Activated CD8-positive, alpha-beta T cell treated with anti-CD3 and anti-CD28 coated beads, Interleukin-2, amount 10 ng/mL, durations not matched to agents 7 days and 5 days (primary cell): ENCODE measurements at places on chromosomes 1 and 21. TPM values are rescaled to one million over a fixed set of nuclear protein-coding genes. Genes with fewer than 3 reads are reported as not detected.

DNA sequence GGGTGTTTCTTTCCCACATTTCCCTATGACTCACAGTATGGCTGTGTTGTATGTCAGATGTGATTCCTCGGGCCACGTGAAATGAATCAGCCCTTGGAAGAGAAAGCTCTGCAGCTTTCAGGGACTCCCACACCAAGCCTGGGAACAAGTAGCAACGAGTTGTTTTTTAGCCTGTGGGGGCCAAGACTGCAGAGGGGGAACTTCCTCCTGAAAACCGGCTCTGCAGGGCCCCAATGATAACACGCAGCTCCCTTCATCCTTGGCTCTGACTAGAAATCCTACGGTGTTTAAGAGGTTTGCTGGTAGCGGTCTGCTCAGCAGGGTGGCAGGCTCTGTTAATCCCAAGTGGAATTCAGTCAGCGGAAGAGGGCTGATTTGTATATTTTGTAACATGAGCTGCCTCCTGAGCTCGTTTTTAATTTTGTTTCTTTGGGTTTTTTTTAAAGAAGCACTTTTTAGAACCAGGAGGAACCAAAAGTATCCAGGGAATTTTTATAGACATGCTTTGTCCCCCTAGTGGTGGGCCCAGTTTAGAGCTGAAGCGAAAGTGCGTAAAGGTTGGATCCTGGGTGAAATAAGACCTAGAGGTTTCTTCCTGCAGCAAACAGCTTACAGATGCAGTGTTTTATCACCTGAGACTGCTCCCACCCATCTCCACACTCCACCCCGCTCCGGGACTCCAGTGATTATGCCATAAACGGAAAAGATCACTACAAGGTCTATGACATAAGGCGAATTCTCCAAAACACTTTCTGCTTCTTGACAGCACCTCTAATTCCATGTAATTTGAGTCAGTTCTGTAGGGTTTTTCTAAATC, 48.8 kb downstream of the LAMC2 start:
- DNase-seq = no peak
- no peaks in the 10 kb centered on the region for H3K4me1 ChIP-seq
- no peak overlapping the region for H3K27ac ChIP-seq
- no peaks in the 10 kb centered on the region for H3K36me3 ChIP-seq
- no peaks in the 10 kb centered on the region for H3K27me3 ChIP-seq

- H3K27me3 ChIP-seq = no peaks in the 10 kb centered on the region
- no peak for DNase-seq
- H3K36me3 ChIP-seq = peaks cover 29% of the 10 kb centered on the region
- H3K4me3 ChIP-seq = no peak overlapping the region
- H3K27ac ChIP-seq = peak overlapping the region; percentile 5
- H3K4me1 ChIP-seq = peaks cover 77% of the 10 kb centered on the region
These were observed 3.4 kb downstream of the MEF2D start for GRCh38 chr1:156497078-156497742.

- no peaks in the 10 kb centered on the region for H3K4me1 ChIP-seq
- DNase-seq = no peak
- no peak overlapping the region for H3K27ac ChIP-seq
- H3K36me3 ChIP-seq = no peaks in the 10 kb centered on the region
- no peaks in the 10 kb centered on the region for H3K27me3 ChIP-seq
These were observed 129.3 kb downstream of the CACHD1 start for GRCh38 chr1:64599242-64599641.

The RGS1 gene
- 13.8 TPM for total RNA-seq

The KRTAP27-1 gene
- total RNA-seq = not detected

- H3K27me3 ChIP-seq = peaks cover under 1% of the 10 kb centered on the region
- peaks cover 24% of the 10 kb centered on the region for H3K36me3 ChIP-seq
- no peak overlapping the region for H3K27ac ChIP-seq
- H3K4me1 ChIP-seq = peaks cover 20% of the 10 kb centered on the region
- no peak for DNase-seq
These were observed 78.7 kb downstream of the DHRS3 start for GRCh38 chr1:12539320-12539704.

DNA sequence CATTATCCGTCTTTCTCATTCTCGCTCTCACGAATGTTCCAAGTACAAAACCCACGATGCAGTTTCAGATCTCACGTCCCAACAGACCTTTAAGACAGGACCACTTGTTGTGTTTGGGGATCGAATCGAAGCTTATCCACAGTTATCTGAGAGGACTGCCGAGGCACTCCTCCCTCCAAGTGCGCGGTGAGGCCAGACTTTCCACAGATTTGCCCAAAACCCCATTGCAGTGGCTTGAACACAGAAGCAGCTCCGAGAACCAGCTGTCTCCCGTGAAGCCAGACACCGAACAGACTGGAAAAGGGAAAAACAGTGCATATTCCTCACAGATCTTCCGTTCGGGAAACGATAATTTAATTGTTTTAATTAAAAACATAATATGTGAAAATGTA, 46.5 kb upstream of the COL6A2 start:
- peaks cover 2% of the 10 kb centered on the region for H3K4me1 ChIP-seq
- no peak for DNase-seq

DNA sequence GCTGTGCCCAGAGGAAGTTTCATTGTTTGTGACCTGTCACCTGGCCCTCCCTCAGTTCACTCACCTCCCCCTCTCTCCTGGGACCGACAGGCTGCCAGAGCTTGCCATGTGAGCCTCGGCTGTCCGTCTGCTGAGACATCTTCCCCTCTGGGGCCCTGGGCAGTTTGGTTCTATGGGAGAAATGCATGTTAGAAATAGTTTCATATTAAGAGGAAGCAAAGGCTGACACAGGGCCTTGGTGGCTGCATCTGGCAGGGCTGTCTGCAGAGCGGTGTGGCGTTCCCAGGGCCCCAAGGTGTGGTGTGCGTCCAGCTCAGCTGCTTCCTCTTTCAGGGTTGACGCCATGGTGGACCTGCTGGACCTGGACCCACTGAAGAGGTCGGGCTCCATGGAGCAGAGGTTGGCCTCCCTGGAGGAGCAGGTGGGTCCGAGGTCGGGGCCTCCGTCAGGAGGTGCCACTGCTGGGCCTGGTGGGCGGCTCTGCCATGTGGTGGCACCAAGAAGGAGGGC, 31.9 kb upstream of the LRRC3 start:
- peaks cover 30% of the 10 kb centered on the region for H3K36me3 ChIP-seq
- no peaks in the 10 kb centered on the region for H3K27me3 ChIP-seq
- H3K4me1 ChIP-seq = no peaks in the 10 kb centered on the region
- DNase-seq = no peak

DNA sequence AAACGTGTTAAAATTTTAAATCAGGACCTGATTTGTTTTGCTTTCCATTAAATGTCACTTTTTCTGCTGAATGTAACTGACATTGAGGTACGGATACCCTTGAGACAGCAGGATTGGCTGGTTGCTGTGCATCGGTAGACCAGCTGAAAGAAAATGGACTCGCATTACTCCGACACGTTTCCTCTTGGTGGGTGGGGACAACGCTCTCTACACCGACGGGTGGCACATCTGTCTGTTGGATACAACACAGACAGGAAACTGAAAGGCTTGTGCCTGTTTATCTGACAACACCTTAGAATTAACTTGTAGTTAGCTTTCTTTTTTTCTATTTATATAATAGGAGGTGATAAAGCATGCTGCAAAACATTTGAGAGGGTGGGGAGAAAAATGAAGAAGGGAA, 19.4 kb downstream of the PRPF38A start:
- peaks cover 50% of the 10 kb centered on the region for H3K36me3 ChIP-seq
- H3K27ac ChIP-seq = peak overlapping the region; percentile 94
- peak; percentile 87 for DNase-seq
- H3K27me3 ChIP-seq = no peaks in the 10 kb centered on the region
- peak overlapping the region; percentile 61 for H3K4me3 ChIP-seq

- DNase-seq = no peak
- H3K27ac ChIP-seq = no peak overlapping the region
- H3K36me3 ChIP-seq = no peaks in the 10 kb centered on the region
- peaks cover 5% of the 10 kb centered on the region for H3K27me3 ChIP-seq
These were observed 24.9 kb downstream of the CSMD2 start for GRCh38 chr1:34140011-34140676.

- peaks cover 28% of the 10 kb centered on the region for H3K4me1 ChIP-seq
- peaks cover 18% of the 10 kb centered on the region for H3K36me3 ChIP-seq
- peak overlapping the region; percentile 83 for H3K4me3 ChIP-seq
- peak overlapping the region; percentile 86 for H3K27ac ChIP-seq
These were observed 1.7 kb downstream of the WASF2 start for GRCh38 chr1:27487966-27488884.

DNA sequence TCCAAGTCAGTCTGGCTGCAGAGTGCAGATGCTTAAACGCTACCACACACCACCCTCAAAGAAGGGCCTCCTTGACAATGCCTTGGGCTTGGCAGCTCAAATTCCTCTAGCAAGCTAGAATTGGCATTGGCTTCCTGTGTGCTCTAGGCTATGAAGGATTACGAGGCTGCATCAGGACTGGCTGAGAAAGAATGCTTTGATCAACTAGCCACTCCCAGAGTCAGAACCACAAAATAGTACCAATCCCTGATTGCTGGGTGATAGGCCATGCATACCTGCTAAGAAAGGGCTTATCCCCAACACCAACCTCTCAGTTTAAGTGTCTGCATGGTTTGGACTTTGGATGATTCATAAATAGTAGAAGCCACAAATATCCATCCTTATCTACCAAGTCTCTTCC, 504.9 kb downstream of the OMA1 start:
- no peak for DNase-seq
- H3K4me1 ChIP-seq = no peaks in the 10 kb centered on the region
- no peaks in the 10 kb centered on the region for H3K36me3 ChIP-seq
- H3K27me3 ChIP-seq = no peaks in the 10 kb centered on the region
- no peak overlapping the region for H3K4me3 ChIP-seq

DNA sequence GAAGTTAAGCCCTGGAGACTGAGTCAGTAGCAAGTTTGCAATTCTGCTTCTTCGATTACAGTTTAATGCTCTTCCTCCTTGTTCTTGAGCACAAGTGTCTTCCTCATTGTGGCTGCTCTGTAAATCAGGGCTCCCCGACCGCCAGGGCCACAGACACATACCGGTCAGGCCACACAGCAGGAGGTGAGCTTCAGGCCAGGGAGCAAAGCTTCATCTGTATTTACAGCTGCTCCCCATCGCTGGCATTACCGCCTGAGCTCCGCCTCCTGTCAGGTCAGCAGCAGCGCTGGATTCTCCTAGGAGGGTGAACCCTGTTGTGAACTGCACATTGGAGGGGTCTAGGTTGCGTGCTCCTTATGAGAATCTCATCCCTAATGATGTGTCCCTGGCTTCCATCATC, 1.7 kb upstream of the TRAPPC10 start:
- no peak overlapping the region for H3K4me3 ChIP-seq
- H3K36me3 ChIP-seq = peaks cover 18% of the 10 kb centered on the region
- peaks cover 34% of the 10 kb centered on the region for H3K4me1 ChIP-seq
- DNase-seq = no peak
- no peaks in the 10 kb centered on the region for H3K27me3 ChIP-seq

DNA sequence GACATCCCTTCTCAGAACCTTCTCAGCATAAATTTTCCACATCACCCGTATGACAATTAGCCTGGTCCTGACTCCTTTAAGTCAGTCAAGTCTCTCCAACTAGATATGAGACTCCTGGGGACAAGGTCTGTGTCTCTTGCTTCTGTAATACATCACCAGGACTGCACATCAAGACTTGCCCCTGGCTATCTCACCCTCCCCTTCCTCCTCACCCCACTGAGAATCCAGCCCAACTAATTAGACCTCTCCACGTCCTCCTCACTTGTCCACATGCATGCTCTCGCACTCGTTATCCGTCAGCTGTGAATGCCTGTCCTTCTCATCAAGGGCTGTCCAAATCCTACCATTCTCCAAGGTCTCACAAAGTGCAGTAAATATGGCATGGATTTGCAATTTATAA, 542.8 kb downstream of the PTPRU start:
- no peaks in the 10 kb centered on the region for H3K36me3 ChIP-seq
- peaks cover 13% of the 10 kb centered on the region for H3K27me3 ChIP-seq
- no peak overlapping the region for H3K27ac ChIP-seq
- no peak for DNase-seq

- no peak overlapping the region for H3K4me3 ChIP-seq
- no peaks in the 10 kb centered on the region for H3K36me3 ChIP-seq
- H3K27ac ChIP-seq = no peak overlapping the region
- H3K4me1 ChIP-seq = no peaks in the 10 kb centered on the region
These were observed 51.5 kb upstream of the WNT2B start for GRCh38 chr1:112457241-112457640.

The PLA2G2F gene
- not detected for total RNA-seq

DNA sequence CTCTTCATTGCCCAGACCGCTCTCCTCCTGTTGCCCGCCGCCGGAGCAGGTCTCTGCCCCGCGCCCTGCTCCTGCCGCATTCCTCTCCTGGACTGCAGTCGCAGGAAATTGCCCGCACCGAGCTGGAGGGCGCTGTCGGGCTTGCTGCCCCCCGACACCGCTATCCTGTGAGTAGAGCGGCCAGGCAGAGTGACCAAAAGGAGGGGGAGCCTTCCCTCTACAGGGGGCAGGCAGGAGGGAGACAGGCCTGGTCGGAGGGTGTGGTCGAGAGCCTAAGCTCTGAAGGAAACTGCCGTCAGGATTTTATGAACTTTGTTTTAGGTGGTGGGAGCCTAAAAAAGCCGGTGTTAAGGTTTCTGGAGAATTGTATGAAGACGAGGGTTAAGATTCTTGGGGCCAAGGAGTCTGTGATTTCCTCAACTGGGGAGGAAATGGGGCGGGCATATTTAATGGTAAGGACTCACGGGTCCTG, 517 bp downstream of the LRIG2 start:
- H3K27me3 ChIP-seq = no peaks in the 10 kb centered on the region
- peak overlapping the region; percentile 93 for H3K27ac ChIP-seq
- DNase-seq = no peak
- H3K36me3 ChIP-seq = peaks cover 18% of the 10 kb centered on the region
- peaks cover 33% of the 10 kb centered on the region for H3K4me1 ChIP-seq

The AADACL4 gene
- total RNA-seq = not detected

The CCDC24 gene
- 1.1 TPM for total RNA-seq

GRCh38 chr1:85467929-85468540, 3.1 kb upstream of the DDAH1 start:
- no peak for DNase-seq
- H3K27me3 ChIP-seq = peaks cover 49% of the 10 kb centered on the region
- H3K36me3 ChIP-seq = no peaks in the 10 kb centered on the region
- no peak overlapping the region for H3K27ac ChIP-seq
- no peak overlapping the region for H3K4me3 ChIP-seq

The OR2W3 gene
- not detected for total RNA-seq

The OR2L8 gene
- total RNA-seq = not detected

DNA sequence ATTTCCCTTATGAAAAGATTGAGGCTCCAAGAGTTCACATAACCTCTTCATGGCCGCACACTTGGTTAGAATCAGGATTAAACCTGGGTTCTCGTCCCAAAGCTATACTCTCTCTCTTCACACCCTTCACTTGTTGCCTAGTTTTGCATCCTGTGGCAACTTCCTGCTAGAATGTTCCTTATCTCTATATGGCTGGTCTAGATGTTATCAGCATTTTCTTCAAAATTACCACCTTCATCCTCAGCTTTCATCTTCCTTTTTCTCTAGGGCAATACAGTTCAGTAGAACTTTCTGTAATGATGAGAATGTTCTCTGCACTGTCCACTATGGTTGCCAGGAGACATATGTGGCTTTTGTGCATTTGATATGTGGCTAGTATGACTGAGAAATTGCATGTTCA, 31.1 kb upstream of the BCAR3 start:
- peaks cover 8% of the 10 kb centered on the region for H3K36me3 ChIP-seq
- peaks cover 18% of the 10 kb centered on the region for H3K27me3 ChIP-seq
- H3K27ac ChIP-seq = no peak overlapping the region
- no peak for DNase-seq
- H3K4me1 ChIP-seq = peaks cover 57% of the 10 kb centered on the region

- H3K27ac ChIP-seq = no peak overlapping the region
- no peaks in the 10 kb centered on the region for H3K4me1 ChIP-seq
- H3K27me3 ChIP-seq = peaks cover 13% of the 10 kb centered on the region
- no peak overlapping the region for H3K4me3 ChIP-seq
- DNase-seq = no peak
These were observed 8.8 kb upstream of the CLCA4 start for GRCh38 chr1:86537928-86538695.

GRCh38 chr1:53481456-53481855, 22.3 kb downstream of the DMRTB1 start:
- H3K4me1 ChIP-seq = no peaks in the 10 kb centered on the region
- H3K27ac ChIP-seq = no peak overlapping the region
- H3K4me3 ChIP-seq = no peak overlapping the region
- DNase-seq = no peak
- H3K27me3 ChIP-seq = peaks cover 2% of the 10 kb centered on the region
